ENCODE measurements at places on chromosomes 2 and 18. TPM values are rescaled to one million over a fixed set of nuclear protein-coding genes. Genes with fewer than 3 reads are reported as not detected.

GRCh38 chr18:40048886-40049650, 1906.0 kb upstream of the PIK3C3 start:
- H3K4me1 ChIP-seq = no peaks in the 10 kb centered on the region
- no peak overlapping the region for H3K27ac ChIP-seq
- no peaks in the 10 kb centered on the region for H3K36me3 ChIP-seq
- H3K4me3 ChIP-seq = no peak overlapping the region
- no peak for DNase-seq

DNA sequence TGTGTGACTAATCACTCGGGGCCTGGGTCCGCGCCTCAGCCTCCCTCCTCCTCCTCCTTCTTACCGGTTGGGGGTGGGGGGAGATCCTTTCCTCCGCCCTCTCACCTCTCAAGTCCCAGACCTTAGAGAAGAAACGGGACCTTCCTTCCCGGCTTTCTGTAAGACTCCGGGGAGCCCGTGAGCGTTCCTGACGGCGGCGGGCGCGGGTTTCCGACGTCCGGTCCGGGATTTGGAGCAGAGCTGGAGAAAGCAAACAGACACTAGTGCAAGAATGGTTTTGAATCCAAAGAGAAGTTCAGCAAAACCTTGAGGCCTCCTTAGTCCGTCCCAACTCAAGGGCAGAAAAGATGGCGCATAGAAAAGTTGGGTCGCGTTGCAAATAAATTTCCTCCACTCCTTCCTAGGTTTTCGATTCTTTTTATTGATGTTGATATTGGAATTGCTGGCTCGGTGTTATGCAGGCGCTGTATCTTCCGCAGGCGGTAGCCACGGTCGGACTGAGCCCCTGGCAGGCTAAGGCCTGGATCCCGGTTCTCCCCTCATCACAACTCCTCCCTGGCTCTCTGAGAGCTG, 2.0 kb downstream of the DLX1 start:
- H3K4me3 ChIP-seq = no peak overlapping the region
- no peak overlapping the region for H3K27ac ChIP-seq
- H3K27me3 ChIP-seq = no peaks in the 10 kb centered on the region
- H3K36me3 ChIP-seq = peaks cover 20% of the 10 kb centered on the region
- peaks cover 37% of the 10 kb centered on the region for H3K4me1 ChIP-seq

DNA sequence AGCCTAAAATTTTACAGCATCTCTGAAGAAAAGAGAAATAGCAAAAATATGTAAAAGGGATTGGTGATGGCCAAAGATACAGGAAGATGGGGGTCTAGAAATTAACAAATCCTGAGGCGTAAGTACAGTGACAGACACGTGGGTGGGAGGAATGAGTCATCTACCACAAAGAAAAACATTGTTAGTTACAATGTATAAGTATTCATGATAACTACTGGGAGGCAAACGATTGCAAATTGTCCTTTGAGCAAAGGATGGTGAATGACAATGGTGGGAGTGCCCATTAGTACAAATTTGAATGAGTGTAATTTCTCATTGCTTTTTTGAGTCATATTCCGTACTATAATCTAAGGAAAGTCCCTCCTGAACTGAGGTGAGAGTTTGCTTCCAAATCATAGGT, 809.0 kb upstream of the FAM98A start:
- H3K4me1 ChIP-seq = no peaks in the 10 kb centered on the region
- H3K4me3 ChIP-seq = no peak overlapping the region
- DNase-seq = no peak
- no peaks in the 10 kb centered on the region for H3K36me3 ChIP-seq
- H3K27ac ChIP-seq = no peak overlapping the region

DNA sequence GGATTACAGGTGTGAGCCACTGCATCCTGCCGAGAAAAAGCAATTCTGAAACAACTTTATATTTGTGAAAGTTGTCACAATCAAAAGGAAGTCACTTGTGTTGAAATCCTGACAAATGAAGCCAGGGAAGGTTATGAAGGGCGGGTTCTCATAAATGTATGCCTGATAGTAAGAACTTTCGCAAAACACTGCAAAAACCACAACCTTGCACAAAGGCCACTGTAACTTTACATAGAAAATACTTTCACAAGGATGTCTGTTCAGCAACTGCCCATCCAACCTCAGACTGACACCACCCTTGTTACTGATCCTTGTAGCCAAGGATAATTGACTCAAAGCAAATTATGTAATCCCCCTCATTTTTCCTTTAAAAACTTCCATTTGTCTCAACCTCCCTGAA, 90.6 kb downstream of the SLC4A3 start:
- H3K36me3 ChIP-seq = no peaks in the 10 kb centered on the region
- no peak overlapping the region for H3K27ac ChIP-seq
- H3K4me1 ChIP-seq = no peaks in the 10 kb centered on the region

GRCh38 chr18:30623401-30624065, 419.0 kb downstream of the DSC3 start:
- no peaks in the 10 kb centered on the region for H3K36me3 ChIP-seq
- no peaks in the 10 kb centered on the region for H3K27me3 ChIP-seq
- no peak overlapping the region for H3K27ac ChIP-seq
- peaks cover 4% of the 10 kb centered on the region for H3K4me1 ChIP-seq
- H3K4me3 ChIP-seq = no peak overlapping the region

- H3K4me3 ChIP-seq = no peak overlapping the region
- no peaks in the 10 kb centered on the region for H3K4me1 ChIP-seq
- no peak for DNase-seq
- no peaks in the 10 kb centered on the region for H3K36me3 ChIP-seq
Observed at GRCh38 chr2:12265646-12266045, 451.1 kb upstream of the TRIB2 start.

- no peak within 1 kb of the TSS for H3K4me3 ChIP-seq
- H3K27me3 ChIP-seq = no peaks in the 10 kb centered on the region
- H3K4me1 ChIP-seq = peaks cover 6% of the 10 kb centered on the region
- no peak for DNase-seq
- no peak within 1 kb of the TSS for H3K27ac ChIP-seq
Observed at GRCh38 chr18:34224423-34225217, at the start of gene NOL4. NOL4 (minus strand) TSS chr18:34224913; CDS start chr18:34223253, 1,660 bp downstream.

GRCh38 chr2:217467331-217467730, 535.5 kb downstream of the TNS1 start:
- no peaks in the 10 kb centered on the region for H3K36me3 ChIP-seq
- no peaks in the 10 kb centered on the region for H3K27me3 ChIP-seq
- H3K4me3 ChIP-seq = no peak overlapping the region
- H3K4me1 ChIP-seq = no peaks in the 10 kb centered on the region
- no peak for DNase-seq

DNA sequence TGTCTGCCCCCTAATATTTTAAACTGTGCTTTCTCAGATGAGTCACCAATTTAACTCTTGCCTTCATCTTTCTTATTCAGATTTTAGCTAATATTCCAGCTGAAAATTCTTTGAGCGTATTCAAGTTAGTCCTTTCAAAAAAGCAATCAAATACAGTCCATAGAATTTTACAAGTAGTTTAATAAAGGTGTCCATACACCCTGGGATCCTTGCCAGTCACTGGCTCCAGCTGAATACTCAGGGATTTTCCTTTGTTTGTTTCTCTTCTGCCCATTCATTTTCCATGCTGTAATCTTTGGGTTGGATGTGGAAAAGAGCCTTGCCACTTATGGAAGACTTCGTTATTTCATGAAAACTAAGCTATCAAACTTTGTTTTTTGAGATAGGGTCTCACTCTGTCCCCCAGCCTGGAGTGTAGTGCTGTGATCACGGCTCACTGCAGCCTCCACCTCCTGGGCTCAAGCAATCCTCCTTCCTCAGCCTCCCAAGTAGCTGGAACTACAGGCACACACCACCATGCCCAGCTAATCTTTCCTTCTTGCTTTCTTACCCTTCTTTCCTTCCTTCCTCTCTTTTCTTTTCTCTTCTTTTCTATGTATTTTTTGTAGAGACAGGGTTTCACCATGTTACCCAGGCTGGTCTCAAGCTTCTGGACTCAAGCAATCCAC, 34.0 kb downstream of the VSNL1 start:
- no peak overlapping the region for H3K4me3 ChIP-seq
- no peak overlapping the region for H3K27ac ChIP-seq
- no peaks in the 10 kb centered on the region for H3K4me1 ChIP-seq
- 0 out of 2 replicates have a peak, but pooled peaks cover 4% of the 10 kb centered on the region for H3K27me3 ChIP-seq
- H3K36me3 ChIP-seq = no peaks in the 10 kb centered on the region

DNA sequence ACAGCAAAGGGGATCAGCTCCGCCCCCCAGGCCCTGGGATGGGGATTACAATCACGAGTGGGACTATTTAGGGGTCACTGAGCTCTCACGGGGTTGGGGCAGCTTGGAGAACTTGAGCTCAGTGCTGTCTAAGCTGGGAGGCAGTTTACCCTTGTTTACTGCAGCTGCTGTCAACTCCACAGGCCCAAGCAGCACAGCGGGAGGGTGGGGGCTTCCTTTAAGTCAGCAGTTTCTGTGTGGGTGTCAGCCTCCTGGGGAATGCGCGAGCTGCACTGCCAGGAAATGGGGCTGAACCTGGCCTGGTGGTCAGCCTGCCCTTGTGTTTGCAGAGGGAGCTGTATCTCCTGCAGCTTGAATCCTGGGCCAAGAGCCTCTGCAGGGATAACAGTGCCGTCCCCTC, 29.8 kb downstream of the TOGARAM2 start:
- H3K4me1 ChIP-seq = peaks cover 8% of the 10 kb centered on the region
- H3K27ac ChIP-seq = no peak overlapping the region
- DNase-seq = peak; percentile 13
- H3K36me3 ChIP-seq = no peaks in the 10 kb centered on the region

GRCh38 chr18:48003426-48004349, 73.2 kb upstream of the SMAD2 start:
- H3K36me3 ChIP-seq = no peaks in the 10 kb centered on the region
- no peak for DNase-seq
- H3K4me1 ChIP-seq = peaks cover 14% of the 10 kb centered on the region
- H3K27me3 ChIP-seq = no peaks in the 10 kb centered on the region
- no peak overlapping the region for H3K4me3 ChIP-seq

DNA sequence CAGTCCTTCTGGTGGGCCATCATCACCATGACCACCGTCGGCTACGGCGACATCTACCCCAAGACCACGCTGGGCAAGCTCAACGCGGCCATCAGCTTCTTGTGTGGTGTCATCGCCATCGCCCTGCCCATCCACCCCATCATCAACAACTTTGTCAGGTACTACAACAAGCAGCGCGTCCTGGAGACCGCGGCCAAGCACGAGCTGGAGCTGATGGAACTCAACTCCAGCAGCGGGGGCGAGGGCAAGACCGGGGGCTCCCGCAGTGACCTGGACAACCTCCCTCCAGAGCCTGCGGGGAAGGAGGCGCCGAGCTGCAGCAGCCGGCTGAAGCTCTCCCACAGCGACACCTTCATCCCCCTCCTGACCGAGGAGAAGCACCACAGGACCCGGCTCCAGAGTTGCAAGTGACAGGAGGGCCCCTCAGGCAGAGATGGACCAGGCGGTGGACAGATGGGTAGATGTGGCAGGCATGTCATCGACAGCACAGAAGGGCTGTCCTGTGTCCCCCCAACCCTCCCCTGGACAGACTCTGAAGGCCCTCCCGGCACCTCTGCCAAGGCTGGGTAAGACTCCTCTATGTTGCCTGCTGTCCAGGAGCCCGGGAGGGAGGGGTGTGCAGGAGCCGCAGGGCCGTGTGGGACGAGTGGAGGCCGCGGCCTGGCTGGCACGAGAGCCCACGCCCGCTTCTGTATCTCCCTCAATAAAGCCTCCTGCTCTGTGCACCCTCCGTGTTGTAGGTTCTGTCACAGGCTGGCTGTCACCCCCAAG, 2.0 kb downstream of the KCNF1 start:
- no peaks in the 10 kb centered on the region for H3K36me3 ChIP-seq
- no peak overlapping the region for H3K27ac ChIP-seq
- no peak overlapping the region for H3K4me3 ChIP-seq
- peaks cover 1% of the 10 kb centered on the region for H3K4me1 ChIP-seq

GRCh38 chr2:32558492-32558891, 69.4 kb upstream of the TTC27 start:
- peaks cover 36% of the 10 kb centered on the region for H3K36me3 ChIP-seq
- no peak for DNase-seq
- no peak overlapping the region for H3K27ac ChIP-seq
- no peaks in the 10 kb centered on the region for H3K27me3 ChIP-seq
- H3K4me3 ChIP-seq = no peak overlapping the region

DNA sequence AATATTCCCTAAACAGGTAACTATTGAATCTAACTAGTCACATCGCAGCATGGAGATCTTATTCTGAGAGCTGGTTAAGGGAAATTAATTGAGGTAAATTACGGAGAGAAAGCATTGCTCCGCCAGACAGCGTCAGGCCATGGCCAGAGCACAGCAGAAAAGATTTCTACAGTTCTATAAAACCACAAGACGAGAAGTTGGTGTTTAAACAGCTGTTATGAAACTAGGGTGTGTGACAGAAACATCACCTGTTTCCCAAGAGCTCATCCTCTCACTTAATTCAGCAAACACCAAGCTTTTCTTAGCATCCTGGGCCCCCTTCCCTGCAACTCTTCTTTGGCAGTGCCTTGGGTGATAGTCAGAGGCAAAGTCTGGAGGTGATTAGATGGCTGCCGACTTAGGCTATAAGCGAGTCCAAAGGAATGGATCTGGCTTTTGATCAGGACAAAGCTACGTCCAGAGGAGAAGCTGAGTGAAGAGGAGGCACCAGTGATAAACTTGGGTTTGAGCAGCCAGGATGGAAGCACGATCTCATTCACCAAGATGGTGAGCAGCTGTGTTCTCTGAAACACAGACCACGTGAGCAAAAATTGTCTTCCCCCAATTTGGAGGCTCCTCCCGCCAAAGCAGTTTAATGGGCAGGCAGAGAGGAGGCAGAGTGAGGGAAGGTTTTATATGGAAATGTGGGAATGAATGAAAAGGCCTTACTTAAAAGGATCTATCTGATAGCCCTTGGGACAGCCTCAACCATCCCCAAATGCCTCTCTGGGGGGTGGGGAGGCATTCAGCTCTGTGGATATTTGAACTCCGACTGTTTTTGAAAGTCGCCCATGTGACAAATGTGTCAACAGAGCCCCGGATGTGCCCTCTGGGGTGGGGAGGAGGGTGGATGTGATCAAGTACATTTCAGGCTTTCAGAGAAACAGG, 57.8 kb downstream of the PKDCC start:
- H3K27ac ChIP-seq = no peak overlapping the region
- H3K4me3 ChIP-seq = no peak overlapping the region
- H3K27me3 ChIP-seq = peaks cover 34% of the 10 kb centered on the region
- DNase-seq = no peak
- peaks cover 8% of the 10 kb centered on the region for H3K4me1 ChIP-seq

DNA sequence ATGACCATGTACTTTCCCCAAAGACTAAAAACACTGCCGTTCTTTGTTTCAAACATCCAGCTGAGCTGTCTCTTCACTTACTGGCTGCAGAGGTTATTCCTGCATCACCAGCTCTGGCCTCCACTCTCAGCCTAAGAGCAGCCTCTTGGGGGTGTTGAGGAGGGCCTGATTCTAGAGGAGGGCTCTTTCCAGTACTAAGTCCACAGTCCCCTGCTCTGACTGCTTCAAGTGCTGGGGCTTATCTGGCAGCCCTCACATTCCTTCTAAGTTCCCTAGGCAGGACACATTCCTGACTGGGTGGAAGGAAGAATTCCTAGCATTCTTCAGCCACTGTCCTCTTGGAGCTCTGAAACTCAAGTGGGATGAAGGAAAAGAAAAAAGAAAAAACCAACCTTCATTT, 32.9 kb upstream of the EHBP1 start:
- H3K27me3 ChIP-seq = peaks cover 25% of the 10 kb centered on the region
- H3K4me1 ChIP-seq = no peaks in the 10 kb centered on the region
- DNase-seq = no peak
- no peaks in the 10 kb centered on the region for H3K36me3 ChIP-seq
- H3K4me3 ChIP-seq = no peak overlapping the region
- H3K27ac ChIP-seq = no peak overlapping the region

GRCh38 chr2:44044281-44044720, 48.5 kb upstream of the LRPPRC start:
- peak; percentile 87 for DNase-seq
- no peak overlapping the region for H3K27ac ChIP-seq

Gene CIB4
- total RNA-seq = not detected

Gene RAB12
- 18.8 TPM for total RNA-seq

Gene GKN1
- not detected for total RNA-seq

Gene RTTN
- total RNA-seq = 10.7 TPM

Gene PPP3R1
- total RNA-seq = 70.0 TPM

Gene RGPD3
- not detected for total RNA-seq

Gene FER1L5
- total RNA-seq = not detected

Data from K562 (cell line).